ENCODE measurements at places on chromosomes 12 and 14.

- peak; percentile 53 for DNase-seq
Measured at GRCh38 chr14:98952593-98953350, 319.2 kb downstream of the BCL11B start.

- DNase-seq, result no peak
Measured at GRCh38 chr14:28765831-28766468, 637 bp upstream of the FOXG1 start.

DNA sequence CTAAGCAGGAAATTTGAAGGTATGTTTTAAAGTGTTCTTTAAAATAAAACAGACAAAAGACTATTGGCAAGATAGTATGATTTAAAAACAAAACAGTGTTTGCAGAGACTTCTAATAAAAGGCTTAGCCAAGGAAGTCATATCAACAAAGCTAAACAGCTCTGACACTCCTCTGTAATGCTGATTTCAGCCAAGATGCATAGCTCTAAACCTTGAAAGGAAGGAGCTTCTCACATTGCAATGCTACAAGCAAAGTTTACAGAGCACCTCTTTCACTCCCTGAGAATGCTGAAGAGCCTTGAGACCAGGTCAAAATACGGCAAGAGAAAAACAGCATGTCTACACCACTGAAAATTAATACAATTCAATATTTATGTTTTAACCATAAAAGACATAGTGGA lies 51.8 kb downstream of the PARP11 start:
- no peak for DNase-seq

GRCh38 chr12:100656856-100657255 lies 83.4 kb downstream of the GAS2L3 start:
- DNase-seq, result no peak

DNA sequence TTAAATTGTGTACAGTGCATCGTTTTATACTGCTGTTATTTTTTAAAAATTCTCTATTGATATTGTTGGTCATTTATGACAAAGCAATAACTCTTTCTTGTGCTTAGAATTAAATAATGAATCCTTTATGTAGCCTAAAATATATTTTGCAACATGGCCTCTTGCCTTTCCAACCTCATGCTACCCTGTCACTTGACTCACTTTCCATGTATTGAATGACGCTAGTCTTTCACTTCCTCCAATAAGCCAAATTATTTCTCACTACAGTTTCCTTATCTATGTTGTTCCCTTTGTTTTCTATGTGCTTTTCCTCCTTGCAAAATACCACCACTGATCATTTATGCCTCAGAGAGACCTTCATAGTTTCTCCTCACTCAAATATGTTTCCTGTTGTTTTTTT lies 16.3 kb upstream of the EPYC start:
- no peak for DNase-seq

DNA sequence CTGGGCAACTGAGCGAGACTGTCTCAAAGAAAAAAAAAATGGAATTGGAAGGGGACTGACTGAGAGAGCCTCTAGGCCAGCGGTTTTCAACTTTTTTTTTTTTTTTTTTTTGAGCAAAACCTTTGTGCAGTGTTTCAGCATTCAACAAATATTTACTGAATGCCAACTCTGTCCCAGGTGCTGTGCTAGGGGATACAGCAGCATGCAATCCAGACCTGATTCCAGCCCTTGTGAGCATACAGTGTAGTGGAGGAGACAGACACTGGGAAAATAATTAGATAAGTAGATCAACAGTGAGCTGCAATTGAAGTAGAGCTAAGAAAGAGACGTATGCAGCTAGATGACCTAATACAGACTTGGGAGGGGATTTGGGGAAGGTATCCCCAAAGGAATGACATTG lies 23.8 kb upstream of the LTBP2 start:
- no peak for DNase-seq

GRCh38 chr14:89855961-89856656 lies 98.4 kb downstream of the EFCAB11 start:
- no peak for DNase-seq

DNA sequence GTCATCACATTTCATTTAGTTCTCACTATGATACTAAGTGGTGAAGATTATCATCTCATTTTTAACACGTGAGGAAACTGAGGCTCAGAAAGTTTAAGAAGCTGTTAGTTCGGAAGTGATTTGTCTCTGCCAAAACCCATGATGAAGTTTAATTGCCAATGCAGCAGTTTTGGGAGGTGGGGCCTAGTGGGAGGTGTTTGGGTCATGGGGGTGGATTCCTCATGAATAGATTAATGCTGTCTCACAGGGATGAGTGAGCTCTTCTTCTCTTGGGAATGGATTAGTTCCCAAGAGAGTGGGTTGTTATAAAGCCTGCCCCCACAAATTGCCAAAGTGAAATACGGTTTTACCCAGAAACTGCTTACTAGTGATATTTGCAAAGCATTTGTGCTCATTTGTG lies 91.5 kb upstream of the IGF1 start:
- DNase-seq, result no peak

- no peak for DNase-seq
Measured at GRCh38 chr12:2679816-2680675, 114.7 kb upstream of the FKBP4 start.

DNA sequence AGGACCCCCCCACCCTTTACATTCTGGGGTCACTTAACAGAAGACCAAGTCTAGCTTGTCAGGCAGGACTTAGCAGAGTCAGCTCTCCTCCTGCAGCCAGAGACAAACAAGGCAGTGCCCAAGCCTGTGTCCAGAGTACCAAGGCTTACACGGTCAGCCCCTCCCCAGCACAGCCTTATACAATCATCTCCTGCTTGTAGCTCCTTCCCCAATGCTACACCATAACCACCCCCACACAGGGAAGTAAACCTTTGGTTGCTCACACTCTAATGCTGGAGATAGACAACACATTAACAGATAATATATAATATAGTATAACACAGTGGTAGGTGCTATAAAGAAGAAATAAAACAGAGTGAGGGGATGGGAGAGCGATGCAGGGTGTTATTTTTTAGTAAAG lies 175.4 kb upstream of the PWP1 start:
- DNase-seq, result no peak

DNA sequence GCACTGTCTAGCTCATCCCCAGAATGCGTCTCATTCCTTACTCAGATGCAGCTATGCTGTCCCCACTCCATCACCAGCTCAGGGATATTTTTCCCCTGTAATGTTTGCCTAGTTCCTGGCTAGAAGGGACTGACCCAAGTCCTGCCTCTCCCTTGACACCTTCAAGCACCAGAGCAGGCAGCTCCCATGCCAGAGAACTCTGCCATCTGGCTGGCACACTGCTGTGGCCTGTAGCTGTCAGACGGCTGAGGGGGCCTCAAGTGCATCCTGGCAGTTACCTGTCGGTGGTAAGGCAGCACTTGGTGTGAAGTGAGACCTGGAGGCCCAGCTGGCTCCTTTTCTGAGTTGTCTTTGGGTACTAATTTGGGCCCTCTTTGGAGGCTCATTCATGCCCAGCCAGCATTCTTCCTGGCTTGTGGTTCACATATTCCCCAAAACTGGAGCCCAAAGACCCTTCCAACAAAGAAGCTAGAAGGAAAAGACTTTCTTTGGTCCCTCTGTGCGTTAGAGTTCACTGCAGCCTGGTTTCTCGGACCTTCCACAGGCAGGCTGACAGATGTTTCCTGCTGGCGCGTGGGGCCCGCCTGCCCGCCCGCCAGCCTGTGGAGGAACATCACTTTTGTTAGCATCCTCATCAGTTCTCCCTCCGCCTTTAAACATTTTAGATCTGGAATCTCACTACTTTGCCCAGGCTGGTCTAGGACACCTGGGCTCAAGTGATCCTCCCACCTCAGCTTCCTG lies 33.0 kb downstream of the RNF34 start:
- DNase-seq, result no peak

DNA sequence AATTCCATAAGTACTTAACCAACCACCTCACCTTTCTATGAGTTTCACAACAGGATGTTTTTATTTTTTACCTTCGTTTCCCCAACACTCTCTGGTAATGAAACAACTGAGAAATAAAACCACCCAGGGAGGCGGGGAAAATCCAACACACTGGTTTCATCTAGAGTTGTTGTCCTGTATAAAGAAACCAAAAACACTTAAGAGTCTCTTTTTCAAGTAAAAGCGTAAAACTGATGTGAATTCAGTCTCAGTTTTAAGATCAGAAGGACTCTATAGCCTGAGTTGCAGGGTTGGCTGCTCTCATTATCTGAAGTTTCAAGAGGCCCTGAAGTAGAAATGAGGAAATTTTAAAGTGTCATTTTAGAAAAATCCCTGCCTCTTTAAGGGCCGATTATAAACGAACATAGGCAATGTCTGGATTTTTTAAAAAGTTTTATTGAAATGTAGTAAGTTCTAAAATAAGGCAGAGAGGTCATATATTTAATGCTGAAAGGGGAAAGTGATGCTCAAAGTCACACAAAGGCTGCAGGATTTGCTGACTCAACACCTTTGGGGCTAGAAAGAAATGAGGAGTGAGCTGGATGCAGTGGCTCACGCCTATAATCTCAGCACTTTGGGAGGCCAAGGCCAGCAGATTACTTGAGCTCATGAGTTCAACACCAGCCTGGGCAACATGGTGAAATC lies 27.2 kb downstream of the HIGD1C start:
- DNase-seq, result no peak

DNA sequence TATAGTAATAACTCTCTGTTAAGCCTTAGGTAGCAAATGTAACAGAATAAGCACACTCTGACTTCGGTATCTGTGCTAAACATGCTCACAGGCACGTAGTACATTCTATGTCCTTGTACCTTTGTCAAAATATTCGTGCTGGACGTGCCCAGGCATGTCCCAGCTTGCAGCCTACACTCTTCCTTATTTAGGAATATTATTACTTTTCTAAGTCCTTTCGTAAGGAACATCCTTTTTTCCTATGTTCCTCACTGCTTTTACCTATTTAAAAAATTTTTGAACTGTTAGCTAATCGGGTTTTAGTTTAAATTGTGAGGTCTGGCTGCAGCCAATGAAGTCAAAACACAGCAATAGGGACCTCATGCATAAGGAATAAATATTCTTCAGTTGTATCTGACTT lies 24.1 kb upstream of the UBC start:
- DNase-seq, result no peak

GRCh38 chr12:90250766-90251165 lies 542.1 kb upstream of the ATP2B1 start:
- peak; percentile 83 for DNase-seq

- DNase-seq, result peak; percentile 6
Measured at GRCh38 chr12:3523058-3523457, 32.1 kb downstream of the PRMT8 start.

DNA sequence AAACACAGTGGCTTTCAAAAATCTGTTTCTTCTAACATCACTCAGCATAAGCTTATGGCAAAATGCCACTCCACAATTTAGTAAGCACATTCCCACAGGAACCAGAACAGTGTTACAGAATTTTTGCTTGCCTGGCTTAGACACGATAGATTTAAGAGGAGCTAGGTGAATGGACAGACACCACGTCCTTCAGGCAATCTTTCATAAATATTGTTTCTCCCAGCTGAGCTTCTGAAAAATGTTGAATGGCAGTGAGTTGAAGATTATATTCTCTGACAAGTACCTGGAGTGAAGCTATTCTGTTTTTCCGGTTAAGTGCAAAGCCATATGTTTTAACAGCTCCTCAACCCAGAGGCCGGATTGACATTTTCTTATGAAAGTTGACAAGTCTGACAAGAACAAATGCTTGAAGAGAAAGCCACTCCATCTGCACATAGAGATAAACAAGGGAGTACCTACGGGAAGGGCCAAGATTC lies 102.0 kb downstream of the FSCB start:
- DNase-seq, result no peak

DNA sequence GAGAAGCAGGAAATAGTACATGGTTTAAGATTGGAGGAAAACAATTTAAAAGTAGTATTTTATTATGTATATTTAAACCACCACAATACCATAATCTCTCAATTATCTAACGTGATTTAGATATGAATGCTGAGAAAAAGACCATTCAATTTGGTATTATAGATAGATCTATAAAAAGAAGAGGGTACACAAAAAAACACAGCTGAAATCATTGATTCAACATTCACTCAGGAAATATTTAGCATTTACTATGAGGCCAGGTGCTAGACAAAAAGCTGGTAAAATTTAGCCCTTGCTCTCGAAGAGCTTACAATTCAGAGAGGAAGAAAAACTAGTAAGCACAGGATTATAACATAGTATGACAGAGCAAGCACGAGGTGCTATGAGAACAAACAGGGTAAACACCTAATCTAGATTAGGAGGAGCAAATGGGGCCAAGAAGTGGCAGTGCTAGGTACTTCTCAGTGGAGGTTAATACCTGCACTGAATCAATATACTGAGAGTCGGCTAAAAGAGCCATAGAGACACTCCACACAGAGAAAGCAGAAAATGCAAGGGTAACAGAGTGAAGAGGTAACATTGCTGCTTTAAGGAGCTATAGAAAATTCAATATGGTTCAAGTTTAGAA lies 27.6 kb downstream of the TRIP11 start:
- no peak for DNase-seq

DNA sequence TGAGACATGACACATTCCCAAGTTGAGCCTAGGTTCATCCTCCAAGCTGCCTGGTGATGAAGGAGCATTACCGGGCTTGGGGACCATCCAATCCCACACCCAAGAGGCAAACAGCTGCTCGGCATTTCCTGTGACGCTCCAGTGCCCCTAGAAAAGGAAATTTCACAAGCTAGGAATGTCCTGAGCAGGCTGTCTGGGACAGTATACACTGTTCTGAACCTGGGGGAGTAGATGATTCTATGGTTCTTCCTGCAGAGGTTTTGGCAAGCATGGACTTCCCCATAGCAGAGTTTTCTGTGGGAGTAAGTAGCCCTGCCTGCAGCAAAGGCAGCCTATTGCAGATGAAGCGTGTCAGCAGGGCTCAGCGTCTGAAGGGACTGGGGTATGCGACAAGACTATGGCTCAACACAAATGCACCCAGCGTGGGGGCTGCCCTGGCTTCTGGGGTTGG lies 47.4 kb upstream of the SRSF5 start:
- DNase-seq, result peak; percentile 79

- peak; percentile 61 for DNase-seq
Measured at GRCh38 chr14:79036441-79036840, 866.3 kb downstream of the NRXN3 start.

DNA sequence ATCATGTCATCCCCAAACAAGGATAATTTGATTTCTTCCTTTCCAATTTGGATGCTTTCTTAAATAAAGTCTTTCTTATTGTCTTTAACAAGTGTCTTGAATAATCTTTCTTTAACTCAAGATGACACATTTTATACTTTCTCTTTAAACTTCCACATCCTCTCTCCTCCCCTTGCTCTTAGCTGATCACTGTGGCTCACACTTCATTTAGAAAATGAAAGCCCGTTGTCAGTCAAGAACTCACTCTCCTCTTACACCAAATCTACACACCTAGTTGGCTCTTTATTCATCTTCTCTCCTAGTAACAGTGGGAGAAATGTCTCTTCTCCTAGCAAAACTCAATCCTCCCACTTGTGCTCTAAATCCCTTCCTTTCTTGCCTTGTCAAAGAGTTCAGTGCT lies 10.4 kb upstream of the RMST start:
- no peak for DNase-seq

- no peak for DNase-seq
Measured at GRCh38 chr12:121866331-121866730, 7.7 kb upstream of the HPD start.

GRCh38 chr14:99822800-99823455 lies 29.7 kb downstream of the EML1 start:
- DNase-seq, result no peak
